ENCODE measurements at places on chromosomes 7 and 10. TPM values are rescaled to one million over a fixed set of nuclear protein-coding genes. Genes with fewer than 3 reads are reported as not detected.
A peak's percentile ranks its signal among the peaks of the same experiment; 100 is the strongest.

GRCh38 chr10:47264797-47265281 lies 35.2 kb upstream of the GDF10 start:
- DNase-seq = peak; percentile 85
- peak overlapping the region; percentile 85 for H3K27ac ChIP-seq
- peaks cover 9% of the 10 kb centered on the region for H3K36me3 ChIP-seq
- H3K4me1 ChIP-seq = peaks cover 50% of the 10 kb centered on the region
- H3K27me3 ChIP-seq = no peaks in the 10 kb centered on the region

GRCh38 chr10:33664070-33664469 lies 329.6 kb upstream of the NRP1 start:
- H3K27ac ChIP-seq = no peak overlapping the region
- H3K4me3 ChIP-seq = no peak overlapping the region
- no peak for DNase-seq
- H3K36me3 ChIP-seq = no peaks in the 10 kb centered on the region

The BPGM gene
- total RNA-seq = 22.3 TPM

- H3K36me3 ChIP-seq = no peaks in the 10 kb centered on the region
- DNase-seq = no peak
- H3K4me3 ChIP-seq = no peak overlapping the region
- peaks cover 21% of the 10 kb centered on the region for H3K27me3 ChIP-seq
Observed at GRCh38 chr10:5668429-5668828, 2.0 kb upstream of the ASB13 start.

- DNase-seq = no peak
- no peak overlapping the region for H3K27ac ChIP-seq
- H3K4me3 ChIP-seq = no peak overlapping the region
- H3K4me1 ChIP-seq = no peaks in the 10 kb centered on the region
Observed at GRCh38 chr7:96157856-96158255, 164.0 kb downstream of the SLC25A13 start.

- peaks cover 4% of the 10 kb centered on the region for H3K27me3 ChIP-seq
- H3K4me1 ChIP-seq = no peaks in the 10 kb centered on the region
- DNase-seq = no peak
- H3K4me3 ChIP-seq = no peak overlapping the region
- H3K27ac ChIP-seq = no peak overlapping the region
Observed at GRCh38 chr7:129798616-129799349, 154.0 kb downstream of the UBE2H start.

DNA sequence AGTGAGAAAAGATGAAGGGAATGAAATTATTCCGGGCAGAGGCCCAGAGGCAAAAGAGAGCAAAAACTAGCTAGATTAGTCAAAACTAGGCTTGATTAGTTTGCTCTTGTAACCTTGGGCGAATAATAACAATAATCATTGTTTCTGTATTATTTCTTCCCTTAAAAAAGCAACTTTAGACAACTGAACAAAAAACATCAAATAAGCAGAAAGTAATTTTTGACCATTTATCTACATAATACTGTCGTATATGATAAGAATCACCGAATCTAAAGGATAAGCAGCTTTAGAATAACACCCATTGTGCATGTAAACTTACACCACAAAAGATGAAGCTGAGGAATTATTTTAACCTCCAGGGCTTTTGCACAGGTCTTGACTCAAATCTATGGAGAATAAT lies 125.1 kb downstream of the TPK1 start:
- H3K27ac ChIP-seq = no peak overlapping the region
- H3K4me1 ChIP-seq = peaks cover 1% of the 10 kb centered on the region
- H3K27me3 ChIP-seq = no peaks in the 10 kb centered on the region
- no peak for DNase-seq

- DNase-seq = no peak
- H3K4me3 ChIP-seq = no peak overlapping the region
- H3K27me3 ChIP-seq = no peaks in the 10 kb centered on the region
- no peaks in the 10 kb centered on the region for H3K36me3 ChIP-seq
Observed at GRCh38 chr10:129622736-129623135, 155.7 kb downstream of the MGMT start.

The MMP21 gene
- total RNA-seq = not detected

GRCh38 chr10:21751341-21752310 lies 217.6 kb downstream of the MLLT10 start:
- H3K27ac ChIP-seq = no peak overlapping the region
- peaks cover 4% of the 10 kb centered on the region for H3K36me3 ChIP-seq
- no peak overlapping the region for H3K4me3 ChIP-seq

DNA sequence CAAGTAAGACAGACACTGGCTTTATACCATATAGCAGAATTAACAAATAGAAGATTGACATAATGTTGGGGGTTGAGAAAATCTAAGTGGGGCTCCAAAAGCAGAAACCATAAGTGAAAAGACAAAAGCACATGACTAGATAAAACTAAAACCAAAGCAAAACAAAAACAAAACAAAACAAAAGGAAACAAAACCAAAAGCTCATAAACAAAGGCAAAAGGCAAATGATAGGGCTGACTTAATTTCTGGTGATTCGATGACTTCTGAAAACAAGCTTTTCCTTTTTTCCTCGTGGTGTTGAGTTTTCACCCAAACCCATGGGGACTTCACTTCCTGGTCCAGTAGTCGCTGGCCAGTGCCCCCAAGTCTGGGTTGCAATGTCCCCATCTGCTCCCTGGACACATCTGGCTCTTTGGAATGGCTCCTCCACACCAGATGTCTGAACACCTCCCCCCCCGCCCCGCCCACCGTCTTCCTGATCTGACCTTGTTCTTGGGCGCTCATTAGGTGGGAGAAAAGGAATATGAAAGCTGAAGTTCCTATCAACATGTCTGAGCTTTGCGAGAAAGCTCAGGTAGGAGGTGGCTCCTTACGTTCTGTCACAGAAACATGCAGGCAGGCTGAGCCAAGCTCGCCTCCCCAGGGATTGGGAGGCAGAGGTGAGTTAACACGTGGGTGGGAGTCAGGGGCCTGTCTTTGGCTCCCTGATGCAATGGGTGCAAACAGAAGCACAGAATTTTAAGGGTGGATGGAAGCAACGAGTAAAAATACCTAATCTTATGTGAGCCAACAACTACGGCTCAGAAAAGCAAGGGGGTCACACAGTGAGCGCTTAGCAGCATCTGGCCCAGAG lies 121.0 kb downstream of the NEURL1 start:
- no peak overlapping the region for H3K27ac ChIP-seq
- DNase-seq = no peak
- H3K27me3 ChIP-seq = no peaks in the 10 kb centered on the region
- peaks cover 1% of the 10 kb centered on the region for H3K36me3 ChIP-seq
- H3K4me1 ChIP-seq = peaks cover 3% of the 10 kb centered on the region
- no peak overlapping the region for H3K4me3 ChIP-seq

DNA sequence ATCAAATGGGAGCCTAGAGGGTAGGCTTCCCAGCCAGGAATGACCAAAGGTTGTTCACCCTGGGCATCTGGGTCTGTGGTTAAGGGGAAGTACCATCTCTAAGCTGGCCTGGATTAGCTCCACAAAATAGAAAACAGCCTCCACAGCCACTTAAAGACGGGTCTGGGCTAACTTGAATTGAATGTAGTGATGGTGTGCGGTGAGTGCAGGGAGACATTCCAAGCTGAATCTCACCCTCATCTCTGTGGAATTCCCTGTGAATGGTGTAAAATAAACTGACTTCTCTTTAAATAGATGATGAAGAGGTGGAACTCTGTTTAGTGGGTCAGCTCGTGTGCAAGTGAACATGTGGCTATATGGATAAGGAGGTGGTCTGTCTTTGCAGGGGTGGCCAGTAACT lies 251.0 kb downstream of the DYNC1I1 start:
- no peak for DNase-seq
- no peak overlapping the region for H3K27ac ChIP-seq
- no peaks in the 10 kb centered on the region for H3K27me3 ChIP-seq
- H3K4me1 ChIP-seq = no peaks in the 10 kb centered on the region
- H3K4me3 ChIP-seq = no peak overlapping the region
- no peaks in the 10 kb centered on the region for H3K36me3 ChIP-seq

The RHOBTB1 gene
- total RNA-seq = 0.69 TPM

DNA sequence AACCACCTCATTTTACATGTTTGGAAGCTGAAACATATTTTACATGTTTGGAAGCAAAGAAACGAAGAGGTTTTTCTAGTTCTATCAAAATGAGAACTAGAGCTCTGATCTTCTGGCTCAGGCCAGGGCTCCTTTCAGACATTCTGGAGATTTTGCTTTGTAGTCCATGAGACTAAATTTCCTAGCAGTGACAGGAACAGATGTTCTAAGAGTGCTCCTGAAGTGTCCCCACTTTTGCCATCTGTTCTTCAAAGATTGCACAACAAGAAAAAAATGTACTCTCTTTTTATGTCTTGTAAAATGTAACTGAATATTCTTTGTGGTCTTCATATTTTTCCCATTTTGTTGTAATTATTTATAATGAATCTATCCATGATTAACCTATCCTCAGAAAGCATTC lies 196.4 kb upstream of the PCLO start:
- DNase-seq = no peak
- no peaks in the 10 kb centered on the region for H3K4me1 ChIP-seq
- no peaks in the 10 kb centered on the region for H3K36me3 ChIP-seq
- H3K27me3 ChIP-seq = no peaks in the 10 kb centered on the region
- no peak overlapping the region for H3K27ac ChIP-seq

The KCP gene
- total RNA-seq = 0.17 TPM

The TNPO3 gene
- total RNA-seq = 56.9 TPM

DNA sequence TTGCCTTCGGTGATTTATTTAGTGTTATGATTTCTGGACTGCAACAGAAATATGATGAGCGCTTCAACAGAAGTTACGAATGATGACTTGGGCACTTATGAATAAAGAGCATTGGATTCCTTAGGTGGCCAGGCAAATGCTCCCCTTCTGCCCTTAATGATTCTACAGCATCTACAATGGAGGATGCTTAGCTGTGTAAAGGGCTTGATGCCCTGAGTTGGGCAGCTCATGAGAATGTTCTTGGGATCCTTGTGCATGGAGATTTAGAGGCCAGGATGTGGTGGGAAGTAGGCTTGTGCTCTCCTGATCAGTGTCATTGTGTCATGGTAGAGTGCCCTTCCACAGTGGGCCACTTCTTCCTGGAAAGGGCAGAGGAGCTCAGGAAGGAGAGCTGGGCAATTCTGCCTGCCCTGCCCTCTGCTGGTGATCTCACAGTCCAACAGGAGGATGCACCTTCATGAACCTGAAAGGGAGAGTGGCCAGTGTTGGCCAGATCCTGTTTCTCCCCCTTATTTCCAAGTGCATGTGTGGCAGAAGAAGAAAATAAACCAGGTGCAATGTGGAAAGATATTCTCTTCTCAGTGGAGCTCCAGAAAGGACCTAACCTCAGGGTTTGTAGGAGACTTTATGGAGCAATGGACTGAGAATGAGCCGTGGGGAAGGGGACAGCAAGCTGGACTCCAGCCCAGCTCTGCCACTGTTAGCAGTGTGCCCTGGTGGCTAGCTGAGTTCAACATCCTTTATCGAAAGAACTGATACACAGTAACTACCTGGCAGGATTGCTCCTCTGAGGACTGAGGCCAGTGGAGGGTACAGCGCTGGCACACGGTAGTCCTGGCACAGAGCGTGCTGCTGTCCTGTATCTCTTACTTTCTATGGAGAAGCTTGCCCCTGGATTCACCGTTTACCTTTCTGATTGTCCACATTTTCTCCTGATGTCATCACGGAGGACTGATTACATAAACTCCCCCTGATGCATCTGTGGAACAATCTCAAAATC lies 182.9 kb downstream of the BMPER start:
- DNase-seq = no peak
- no peaks in the 10 kb centered on the region for H3K27me3 ChIP-seq
- no peaks in the 10 kb centered on the region for H3K36me3 ChIP-seq

The ASB10 gene
- total RNA-seq = not detected

DNA sequence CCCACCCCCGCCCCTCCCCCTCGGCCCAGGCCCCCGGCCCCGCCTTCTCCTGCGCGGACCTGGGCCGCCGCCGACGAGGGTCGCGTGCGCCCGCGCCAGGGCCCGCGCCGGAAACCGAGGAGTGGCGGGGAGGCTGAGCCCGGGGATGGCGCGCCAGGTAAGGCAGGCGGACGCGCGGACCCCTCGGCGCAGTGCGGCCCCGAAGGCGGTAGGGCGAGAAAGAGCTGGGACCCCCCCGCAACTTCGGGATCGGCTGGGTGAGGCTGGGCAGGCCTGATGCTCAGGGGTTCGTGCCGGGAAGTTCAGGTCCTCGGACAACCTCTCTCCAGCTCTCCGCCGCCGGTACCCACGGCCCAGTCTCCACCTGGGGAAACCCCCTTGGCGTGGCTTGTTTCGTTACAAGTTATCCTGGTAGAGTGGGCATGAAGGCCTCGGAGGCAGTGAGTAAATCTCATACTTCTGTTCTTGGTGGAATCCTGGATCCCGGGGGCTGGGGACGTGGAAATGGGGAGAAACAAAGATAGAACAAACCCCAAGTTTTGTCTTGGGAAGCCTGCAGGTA lies 58.4 kb downstream of the ZNF467 start:
- no peak for DNase-seq
- no peaks in the 10 kb centered on the region for H3K27me3 ChIP-seq
- H3K27ac ChIP-seq = peak overlapping the region; percentile 64
- H3K4me3 ChIP-seq = peak overlapping the region; percentile 90

DNA sequence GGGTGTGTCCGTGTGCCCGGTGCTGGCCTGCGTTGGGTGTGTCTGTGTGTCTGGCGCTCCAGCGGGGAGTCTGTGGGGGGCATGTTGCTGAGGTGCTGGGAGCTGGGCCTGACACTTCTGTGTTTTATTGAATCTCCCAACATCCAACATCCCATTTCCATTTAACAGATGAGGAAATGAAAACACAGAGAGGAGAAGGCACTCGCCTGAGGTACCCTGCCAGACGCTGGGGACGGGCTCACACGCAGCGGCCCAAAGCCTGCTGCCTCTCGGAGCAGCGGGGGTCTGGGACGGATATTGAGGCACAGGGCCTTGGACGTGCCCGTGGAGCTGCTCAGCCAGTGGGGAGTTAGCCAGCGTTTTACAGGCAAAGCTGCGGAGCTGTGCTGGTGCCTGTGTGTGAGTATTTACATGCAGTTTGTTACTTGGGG lies 133.9 kb downstream of the DNAJB6 start:
- H3K27me3 ChIP-seq = peaks cover 3% of the 10 kb centered on the region
- H3K27ac ChIP-seq = peak overlapping the region; percentile 60
- peaks cover 22% of the 10 kb centered on the region for H3K4me1 ChIP-seq

The LLCFC1 gene
- not detected for total RNA-seq

All from activated CD4-positive, alpha-beta T cell treated with anti-CD3 and anti-CD28 coated beads, Interleukin-2, amount 10 ng/mL, durations not matched to agents 24 days and 14 days (primary cell).